Left colon (tissue), 2 donors: ENCODE measurements at places on chromosomes 11 and 22. TPM values are rescaled to one million over a fixed set of nuclear protein-coding genes. Genes with fewer than 3 reads are reported as not detected.
A peak's percentile ranks its signal among the peaks of the same experiment; 100 is the strongest.

DNA sequence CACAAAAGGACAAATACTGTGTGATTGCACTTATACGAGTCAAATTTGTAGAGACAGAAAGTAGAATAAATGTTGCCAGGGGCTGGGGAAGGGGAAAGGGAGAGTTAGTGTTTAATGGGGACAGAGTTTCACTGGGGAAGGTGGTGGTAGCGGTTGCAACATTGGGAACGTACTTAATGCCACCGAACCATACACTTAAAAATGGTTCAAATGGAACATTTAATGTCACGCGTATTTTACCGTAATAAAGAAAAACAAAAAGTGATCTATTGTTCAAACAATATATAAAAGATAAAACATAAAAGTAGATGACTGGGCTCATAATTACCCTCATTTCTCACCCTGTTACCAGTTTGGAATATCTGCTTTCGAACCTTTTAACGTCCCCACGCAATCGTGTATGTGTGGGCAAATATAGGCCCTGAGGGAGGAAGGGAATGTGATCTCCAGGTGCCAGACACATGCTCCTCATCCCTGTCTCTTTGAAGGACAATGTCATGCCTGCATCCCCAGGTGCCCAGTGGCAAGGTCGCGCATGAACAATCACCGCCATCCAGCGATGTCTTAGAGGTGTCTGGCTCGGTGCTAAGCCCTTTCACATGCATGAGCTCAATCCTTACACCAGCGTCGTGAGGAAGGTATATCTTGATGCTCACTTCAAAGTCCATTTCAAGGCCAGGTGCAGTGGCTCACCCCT is 35.3 kb downstream of the LIF start:
- DNase-seq: no peak

- DNase-seq: peak; percentile 96
Measured at GRCh38 chr22:37807410-37808293, at the start of gene GCAT. Gene GCAT (plus strand): TSS chr22:37807934. CDS start chr22:37807968, 34 bp downstream.

- no peak for DNase-seq
Measured at GRCh38 chr22:32861330-32861729, 59.8 kb downstream of the TIMP3 start.

DNA sequence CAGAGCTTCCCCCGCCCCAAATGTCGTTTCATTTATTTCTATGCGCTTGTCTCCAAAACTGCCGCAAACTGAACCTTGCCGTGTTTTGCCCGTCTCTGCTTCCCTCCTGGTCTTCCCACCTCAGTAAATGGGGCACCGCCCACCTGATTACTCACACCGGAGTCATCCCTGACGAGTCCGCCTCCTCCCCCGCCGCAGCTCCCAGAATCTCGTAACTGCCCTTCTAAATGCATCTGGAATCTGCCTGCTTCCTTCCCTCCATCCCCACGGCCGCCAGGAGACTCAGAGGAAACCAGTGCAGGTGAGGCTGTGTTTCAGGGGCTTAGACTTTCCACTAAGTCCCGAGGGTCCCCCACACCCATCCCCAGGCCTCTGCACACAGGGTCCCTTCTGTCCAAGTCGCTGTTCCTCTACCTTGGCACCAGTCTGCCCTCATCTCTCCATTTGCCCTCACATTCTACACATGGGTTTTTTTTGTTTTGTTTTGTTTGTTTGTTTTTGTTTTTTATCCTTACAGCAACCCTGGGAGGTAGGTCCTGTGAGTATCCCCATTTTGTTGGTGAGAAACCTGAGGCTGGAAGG is 62.6 kb upstream of the PHF21B start:
- no peak for DNase-seq

The VPREB1 gene
- total RNA-seq: not detected

GRCh38 chr11:94938095-94939055 is 35.0 kb downstream of the CWC15 start:
- DNase-seq: peak; percentile 41

DNA sequence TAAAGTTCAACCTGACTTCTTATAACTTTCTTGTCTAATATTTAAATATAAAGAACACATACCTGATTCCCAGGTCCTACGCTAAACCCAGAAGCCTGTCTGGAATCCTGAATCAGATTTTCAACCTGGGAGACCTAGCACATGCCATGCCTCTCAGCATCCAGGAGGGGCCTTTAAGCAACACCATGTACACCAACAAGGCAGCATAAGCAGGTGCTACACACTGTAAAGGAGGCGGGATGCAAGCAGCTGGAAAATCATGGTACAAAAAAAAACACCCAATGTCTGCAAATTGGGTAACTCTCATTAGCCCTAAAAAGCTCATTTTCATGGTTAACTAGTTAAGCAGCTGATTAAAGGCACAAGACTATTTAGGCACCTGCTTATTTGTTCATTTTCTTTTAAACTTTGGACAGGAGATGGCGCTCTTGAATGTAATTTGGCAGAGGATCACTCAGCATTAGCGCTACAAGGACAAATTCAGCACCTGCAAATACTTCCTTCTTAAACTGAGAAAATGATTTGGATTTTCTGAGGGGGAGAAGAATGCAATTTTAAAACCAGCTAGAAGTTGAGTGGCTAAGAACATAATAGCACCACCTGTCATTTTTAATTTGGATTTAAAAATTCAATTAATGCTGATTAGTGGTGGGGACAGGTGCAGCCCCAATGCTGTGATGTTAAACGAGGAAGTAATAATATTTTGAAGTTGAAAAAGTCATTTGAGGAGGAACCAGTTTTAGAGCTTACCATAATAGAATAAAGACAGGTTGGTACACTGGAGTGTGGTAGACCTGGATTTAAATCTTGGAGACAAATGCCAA is 104.0 kb downstream of the FAR1 start:
- no peak for DNase-seq

- no peak for DNase-seq
Measured at GRCh38 chr11:109405671-109406070, 16.3 kb upstream of the C11orf87 start.
